H1 (cell line): ENCODE measurements at places on chromosomes 12 and 14. TPM values are rescaled to one million over a fixed set of nuclear protein-coding genes. Genes with fewer than 3 reads are reported as not detected.

- DNase-seq: no peak
Measured at GRCh38 chr14:99569725-99570543, 34.1 kb downstream of the CCDC85C start.

Gene CGRRF1
- polyA plus RNA-seq: 3.9 and 7.4 TPM in 2 replicates

DNA sequence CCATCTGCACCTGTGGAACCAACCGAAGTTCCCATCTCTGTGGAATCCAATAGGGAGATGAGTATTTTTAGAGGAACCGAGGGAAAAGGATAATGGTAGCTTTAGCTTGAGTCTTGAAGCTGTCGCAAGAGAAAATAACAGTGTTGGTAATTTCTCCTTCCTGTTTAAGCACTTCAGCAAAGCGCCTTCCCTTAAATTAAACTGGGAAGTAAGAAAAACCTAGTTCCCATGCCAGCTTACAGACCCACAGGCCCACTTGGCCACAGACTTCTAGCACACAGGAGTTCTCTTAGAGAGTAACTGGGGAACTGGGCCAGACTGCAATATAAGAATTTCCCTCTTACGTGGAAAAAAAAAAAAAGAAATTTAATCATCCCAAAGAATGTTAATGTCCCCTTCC is 223.8 kb downstream of the EFCAB11 start:
- no peak for DNase-seq

DNA sequence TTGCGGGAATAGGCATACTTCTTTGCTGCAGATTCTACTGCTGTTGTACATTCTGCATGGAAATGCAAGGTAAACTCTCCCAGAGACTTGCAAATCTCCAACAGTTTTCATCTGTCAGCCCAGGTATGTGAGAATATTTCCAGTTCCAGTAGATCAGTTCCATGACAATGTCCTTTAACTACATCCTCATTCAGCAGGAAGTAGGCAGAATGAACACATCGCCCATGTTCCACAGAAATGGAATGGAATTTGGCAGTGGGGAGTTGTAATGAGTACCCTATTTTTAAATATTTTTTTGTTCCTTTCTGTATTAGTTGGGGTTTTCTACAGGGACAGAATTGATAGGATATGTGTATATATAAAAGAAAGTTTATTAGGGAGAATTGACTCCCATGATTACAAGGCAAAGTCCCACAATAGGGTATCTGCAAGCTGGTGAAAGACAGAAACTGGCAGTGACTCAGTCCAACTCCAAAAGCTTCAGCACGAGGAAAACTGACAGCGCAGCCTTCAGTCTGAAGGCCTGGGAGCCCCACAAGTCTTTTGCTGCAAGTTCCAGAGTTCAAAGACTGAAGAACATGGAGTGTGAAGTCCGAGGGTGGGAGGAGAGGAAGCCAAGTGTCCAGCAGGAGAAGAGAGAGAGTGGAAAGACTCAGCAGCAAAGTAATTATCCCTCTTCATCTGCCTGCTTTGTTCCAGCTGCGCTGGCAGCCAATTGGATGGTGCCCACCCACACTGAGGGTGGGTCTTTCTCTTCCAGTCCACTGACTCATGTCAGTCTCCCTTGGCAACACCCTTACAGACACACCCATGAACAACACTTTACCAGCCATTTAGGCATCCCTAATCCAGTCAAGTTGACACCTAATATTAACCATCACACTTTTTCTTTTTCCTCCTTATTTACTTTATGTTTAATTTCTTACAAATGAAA is 110.4 kb upstream of the SCAF11 start:
- DNase-seq: no peak

Gene GALNT9
- polyA plus RNA-seq: 3.6 and 5.3 TPM in 2 replicates

GRCh38 chr12:91617818-91618217 is 435.2 kb upstream of the DCN start:
- DNase-seq: no peak

DNA sequence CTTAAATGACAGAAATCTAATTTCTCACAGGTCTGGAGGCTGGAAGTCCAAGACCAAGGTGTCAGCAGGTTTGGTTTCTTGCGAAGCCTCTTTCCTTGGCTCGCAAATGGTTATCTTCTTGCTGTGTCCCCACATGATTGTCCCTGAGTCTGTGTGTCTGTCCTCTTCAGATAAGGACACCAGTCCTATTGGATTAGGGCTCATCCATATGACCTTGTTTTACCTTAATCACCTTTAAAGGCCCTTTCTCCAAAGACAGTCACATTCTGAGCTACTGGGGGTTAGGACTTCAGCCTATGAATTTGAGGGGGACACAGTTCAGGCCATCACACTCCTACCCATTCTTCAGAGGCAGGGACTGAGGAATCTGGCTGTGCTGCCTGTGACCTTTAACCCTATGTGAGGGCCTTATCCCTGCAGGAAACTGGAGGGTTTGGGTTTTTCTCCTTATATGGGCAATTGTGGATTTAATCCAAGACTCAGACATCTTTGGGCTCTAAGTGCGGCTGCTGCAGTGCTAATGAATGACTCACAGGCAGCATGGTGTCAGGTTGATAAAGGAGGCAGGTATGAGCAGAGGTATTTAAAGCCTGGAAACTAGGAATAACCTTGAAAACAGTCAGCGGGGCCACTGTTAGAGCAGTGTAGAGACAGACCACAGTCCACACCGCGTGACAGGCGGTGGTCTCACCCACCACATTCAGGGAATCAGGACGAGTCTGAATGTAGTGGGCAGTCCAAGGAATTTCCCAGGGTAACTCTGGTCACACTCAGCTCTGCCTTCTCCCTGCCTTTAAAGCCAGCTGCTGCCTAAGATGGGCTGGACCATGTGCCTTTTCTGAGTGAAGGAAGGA is 10.2 kb downstream of the TPCN1 start:
- DNase-seq: no peak
